ENCODE measurements at places on chromosomes 1 and 21.

GRCh38 chr1:155018617-155019348 is 14.8 kb downstream of the DCST2 start:
- DNase-seq: no peak

GRCh38 chr1:19800076-19800804 is 524 bp upstream of the TMCO4 start:
- DNase-seq: no peak

GRCh38 chr1:8283058-8283884 is 34.6 kb upstream of the SLC45A1 start:
- DNase-seq: no peak

GRCh38 chr1:211378844-211379243 is 52.2 kb downstream of the TRAF5 start:
- DNase-seq: no peak

- DNase-seq: no peak
Observed at GRCh38 chr1:237166593-237167101, 124.7 kb downstream of the RYR2 start.

DNA sequence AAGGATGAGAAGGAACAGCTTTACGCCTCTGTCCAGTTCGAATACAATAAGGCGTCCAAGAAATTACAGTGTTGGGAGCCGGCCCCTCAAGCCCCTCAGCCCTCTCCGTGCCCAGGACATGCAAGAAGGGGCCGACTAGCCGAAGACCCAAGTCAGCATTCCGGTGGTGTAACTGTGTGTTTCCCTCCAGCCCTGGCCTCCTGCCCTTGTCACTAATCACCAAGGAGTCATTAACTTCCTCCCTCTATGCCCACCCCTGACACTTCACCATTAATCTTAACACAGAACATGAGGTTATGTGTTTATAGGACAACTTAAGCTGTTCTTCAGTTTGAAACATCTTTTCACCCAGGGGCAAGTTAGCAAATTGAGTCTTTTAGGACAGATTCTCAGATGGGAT is 16.4 kb upstream of the C4BPB start:
- DNase-seq: no peak

DNA sequence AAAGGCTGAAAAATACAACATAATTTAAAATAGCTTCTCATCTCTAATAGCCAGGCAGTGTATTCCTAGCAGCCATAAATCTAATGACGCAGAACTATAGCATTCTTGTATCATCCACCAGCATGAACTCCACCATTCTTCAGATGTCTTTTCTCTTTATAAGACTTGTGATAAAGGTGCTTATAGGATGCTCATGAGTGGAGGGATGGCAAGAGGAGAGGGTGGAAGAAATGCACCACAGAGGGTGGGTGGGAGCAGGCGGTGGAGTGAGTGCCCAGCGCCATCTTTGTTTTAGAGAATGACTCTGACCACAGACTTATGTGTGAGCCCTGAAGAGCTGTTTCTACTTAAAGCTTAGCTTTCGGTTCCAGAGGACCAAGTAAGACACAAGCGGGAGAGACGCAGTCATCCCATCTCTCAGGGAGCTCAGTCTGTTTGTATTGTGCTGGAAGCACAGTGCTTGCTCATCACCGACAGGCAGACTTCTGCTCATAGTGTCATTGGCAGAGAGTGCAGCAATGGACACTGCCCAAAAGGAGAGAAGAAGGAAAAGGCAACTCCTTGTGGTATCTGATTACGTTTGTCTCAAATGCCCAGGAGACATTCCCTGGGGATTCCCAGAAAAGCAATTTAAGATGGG is 65.6 kb downstream of the KCNJ15 start:
- no peak for DNase-seq

GRCh38 chr1:41539418-41539805 is 54.9 kb upstream of the EDN2 start:
- no peak for DNase-seq

- no peak for DNase-seq
Observed at GRCh38 chr1:215064327-215064726, 18.2 kb upstream of the KCNK2 start.

DNA sequence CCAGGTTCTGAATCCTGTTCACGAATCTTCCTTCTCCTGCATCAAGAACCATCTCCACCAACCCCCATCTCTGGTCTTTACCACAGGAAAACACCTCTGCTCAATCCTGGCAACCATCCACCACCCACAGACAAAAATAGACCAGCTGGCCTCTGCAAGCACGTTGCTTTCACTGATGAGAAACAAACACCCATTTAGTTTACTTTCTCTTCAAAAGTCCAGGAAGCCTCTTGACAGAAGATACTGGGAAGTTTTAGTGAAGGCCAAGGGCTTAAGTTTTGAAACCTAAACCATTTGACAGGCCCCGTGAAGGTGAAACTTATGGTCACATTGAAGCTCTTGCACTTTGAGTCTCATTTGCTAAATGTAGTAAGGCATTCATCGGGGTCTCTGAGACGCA is 122.6 kb upstream of the PPP2R5A start:
- DNase-seq: no peak

GRCh38 chr21:45479691-45480675 is 62.3 kb downstream of the SLC19A1 start:
- no peak for DNase-seq

Measured in stimulated activated CD4-positive, alpha-beta T cell treated with anti-CD3 and anti-CD28 coated beads, Interleukin-15, amount 100 ng/mL, for 1 hour (primary cell).